Substantia nigra (tissue), 51 donors: ENCODE measurements at places on chromosomes 5 and 9.

DNA sequence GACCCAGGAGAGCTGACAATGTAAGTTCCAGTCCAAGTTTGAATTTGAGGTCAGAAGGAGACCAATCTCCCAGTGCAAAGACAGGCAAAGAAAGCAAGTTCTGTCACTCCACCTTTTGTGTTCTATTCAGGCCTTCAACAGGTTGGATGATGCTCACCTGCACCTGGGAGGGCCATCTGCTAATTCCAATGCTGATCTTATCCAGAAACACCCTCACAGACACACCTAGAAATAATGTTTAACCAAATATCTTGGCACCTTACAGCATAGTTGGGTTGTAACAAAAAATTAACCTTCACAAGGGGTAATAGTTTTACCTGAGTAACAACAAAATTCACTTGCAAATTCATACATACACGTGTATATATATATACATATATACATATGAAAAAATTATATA, 190.8 kb downstream of the DIRAS2 start:
- no peak for DNase-seq

DNA sequence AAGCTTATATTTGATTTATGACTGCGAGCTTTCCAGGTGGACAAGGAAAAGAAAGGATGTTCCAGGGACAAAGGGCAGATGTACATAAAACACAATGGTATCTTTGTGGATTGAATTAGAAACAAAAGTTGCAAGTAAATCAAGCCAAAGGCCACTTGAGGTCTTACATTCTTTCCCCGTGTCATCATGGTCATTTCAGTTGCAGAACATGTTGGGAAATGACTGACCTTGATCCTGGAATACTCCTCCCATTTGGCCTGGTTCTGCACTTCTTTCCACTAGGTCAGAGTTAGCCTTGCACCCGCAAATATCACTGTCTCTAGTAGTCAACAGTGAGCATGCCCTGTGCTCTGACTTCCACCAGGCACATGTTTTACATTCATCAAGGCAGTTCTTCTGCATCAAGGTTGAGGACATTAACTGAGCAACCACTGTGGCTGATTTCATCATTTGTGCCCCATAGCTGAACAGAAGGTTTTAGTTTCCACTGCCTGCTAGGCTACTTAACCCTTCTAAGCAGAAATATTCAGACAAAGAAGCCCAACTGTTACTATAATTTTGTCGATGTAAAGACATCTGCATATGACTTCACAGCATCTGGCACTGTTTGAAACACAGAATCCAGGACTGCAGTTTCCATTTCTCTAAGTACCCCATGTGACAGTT, 1161.7 kb upstream of the DMAC1 start:
- DNase-seq = no peak

- DNase-seq = no peak
Observed at GRCh38 chr5:158976035-158976434, 123.7 kb downstream of the EBF1 start.

DNA sequence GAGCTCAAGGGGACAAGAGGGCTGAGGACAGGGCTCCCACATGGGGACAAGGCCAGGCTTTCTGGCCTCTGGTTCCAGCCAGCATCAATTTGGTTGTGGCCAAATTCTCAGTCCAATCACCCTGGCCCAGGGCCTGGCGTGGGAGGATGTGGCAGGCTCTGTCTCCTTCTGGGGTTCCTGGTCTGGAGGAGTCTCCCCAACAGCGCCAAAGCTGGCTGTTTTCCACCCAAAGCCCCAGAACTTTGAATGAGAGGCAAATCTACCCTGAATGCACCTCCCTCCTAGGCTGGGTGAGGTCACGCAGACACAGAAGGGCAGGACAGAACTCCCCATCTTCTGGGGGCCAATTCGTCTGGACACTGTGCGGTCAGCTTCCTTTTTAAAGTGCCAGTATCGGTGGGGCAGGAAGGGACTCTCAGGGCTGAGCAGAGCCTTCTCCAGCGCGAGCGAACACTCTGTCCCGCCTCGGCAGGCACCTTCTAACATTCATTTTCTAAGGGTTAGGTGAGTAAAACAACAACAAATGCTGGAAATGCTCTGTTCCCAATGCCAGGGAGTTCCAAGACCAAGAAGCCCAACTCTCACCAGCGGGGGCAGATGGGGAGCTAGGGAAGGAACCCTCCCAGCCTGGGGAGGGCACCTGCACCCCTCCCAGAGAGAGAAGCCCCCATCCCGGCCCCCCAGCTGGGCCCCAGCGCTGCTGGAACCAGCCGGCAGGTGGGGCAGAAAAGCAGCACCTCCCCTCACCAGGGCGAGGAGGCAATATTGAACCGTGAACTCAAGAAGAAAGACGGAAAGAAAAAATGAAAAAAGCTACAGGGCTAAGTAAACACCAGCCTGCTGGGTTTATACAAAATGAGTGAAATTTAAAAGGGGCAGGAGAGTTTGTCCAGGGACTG, 3.7 kb upstream of the DPM2 start:
- DNase-seq = no peak

GRCh38 chr5:13250464-13251291, 693.8 kb downstream of the DNAH5 start:
- no peak for DNase-seq

DNA sequence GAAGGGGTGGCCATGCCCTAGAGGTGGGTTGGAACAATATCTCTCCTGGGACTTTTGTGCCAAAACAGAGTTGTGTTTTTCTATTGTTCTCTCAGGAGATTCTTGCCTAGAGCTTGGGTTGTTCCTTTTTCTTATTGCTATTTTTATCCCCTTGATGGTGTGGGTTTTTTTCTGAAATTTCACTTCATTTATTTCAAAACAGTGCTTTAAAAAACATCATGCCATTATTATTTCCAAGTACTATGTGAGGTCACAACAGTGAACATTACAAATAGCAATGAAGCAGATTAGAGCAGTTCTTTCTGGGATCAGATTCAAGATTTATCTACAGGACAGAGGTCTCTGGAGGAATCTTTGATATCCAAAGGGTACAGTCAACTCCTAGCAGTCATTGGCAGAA, 76.6 kb downstream of the ACTBL2 start:
- no peak for DNase-seq

DNA sequence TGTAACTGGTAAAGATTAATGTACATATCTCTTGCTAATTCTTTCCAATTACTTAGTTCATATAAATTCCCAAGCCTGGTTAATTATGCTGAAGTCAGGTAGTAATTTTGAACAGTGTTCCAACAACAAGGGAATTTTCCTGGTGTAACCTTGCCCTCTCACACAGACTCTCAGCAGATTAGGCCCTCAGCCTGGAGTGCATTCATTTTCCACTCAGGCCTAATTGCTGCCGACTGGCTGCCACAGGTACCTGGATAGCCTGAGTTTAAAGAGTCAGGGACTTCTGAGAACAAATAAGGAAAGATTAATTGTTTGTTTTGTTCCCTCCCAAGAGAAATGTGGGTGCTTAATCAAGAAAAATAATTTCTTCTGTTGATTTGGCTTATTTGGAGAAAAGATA, 71.4 kb downstream of the PPIC start:
- DNase-seq = no peak

DNA sequence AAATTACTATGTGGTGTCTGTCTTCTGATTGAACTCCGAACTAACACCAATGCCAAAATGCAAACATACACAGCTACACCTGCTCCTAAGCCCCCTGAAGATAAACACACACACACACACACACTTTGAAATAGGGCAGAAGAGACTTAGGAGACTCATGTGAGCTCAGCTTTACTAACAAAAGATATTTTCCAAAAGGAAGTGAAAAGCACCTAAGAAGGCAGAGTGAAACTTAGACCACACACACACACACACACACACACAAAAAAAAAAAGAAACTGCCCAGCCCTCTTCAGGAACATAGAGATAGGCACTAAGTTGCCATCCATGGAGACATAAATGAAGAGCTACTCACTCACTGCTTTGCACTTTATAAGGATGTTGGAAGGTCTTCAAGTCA, 45.2 kb upstream of the APC start:
- no peak for DNase-seq

GRCh38 chr5:176574297-176574591, 25.1 kb downstream of the CDHR2 start:
- no peak for DNase-seq

DNA sequence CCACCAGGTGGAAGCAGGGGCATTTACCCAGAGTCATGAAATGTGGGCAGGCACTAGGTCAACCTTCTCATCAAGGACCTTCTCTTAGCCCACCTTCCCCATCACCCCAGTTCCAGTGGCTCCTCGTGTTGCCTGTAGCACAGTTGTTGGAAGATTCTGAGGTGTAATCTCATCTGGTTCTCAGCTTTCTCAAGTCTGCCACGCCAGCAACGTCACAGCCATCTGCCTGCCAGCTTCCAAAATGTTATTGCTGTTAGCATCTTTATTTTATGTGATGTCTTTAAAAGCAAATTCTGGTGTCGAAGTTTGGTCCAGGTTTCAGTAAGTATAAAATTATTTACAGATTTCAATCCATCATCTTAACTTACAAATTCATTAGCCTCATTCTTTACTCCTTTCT, 10.7 kb downstream of the C9orf153 start:
- no peak for DNase-seq

DNA sequence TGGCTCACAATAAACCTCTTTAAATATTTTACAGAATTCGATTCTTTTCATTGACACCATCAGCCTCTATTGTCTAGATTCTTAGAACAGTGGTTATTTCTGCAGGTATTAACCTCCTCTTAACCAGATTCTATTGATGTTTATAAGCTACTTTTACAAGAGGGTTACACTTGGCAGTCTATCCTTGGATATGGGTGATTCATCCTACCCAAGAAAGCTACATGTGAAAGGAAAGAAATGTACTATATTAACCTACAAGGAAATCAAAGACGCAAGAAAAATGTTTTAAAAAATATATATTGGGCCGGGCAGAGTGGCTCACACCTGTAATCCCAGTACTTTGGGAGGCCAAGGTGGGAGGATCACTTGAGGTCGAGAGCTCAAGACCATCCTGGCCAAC, 16.7 kb downstream of the SLC25A25 start:
- DNase-seq = no peak

GRCh38 chr9:122355336-122355875, 15.4 kb upstream of the PTGS1 start:
- no peak for DNase-seq

GRCh38 chr9:77649109-77649812, 1.1 kb upstream of the GNA14 start:
- no peak for DNase-seq

DNA sequence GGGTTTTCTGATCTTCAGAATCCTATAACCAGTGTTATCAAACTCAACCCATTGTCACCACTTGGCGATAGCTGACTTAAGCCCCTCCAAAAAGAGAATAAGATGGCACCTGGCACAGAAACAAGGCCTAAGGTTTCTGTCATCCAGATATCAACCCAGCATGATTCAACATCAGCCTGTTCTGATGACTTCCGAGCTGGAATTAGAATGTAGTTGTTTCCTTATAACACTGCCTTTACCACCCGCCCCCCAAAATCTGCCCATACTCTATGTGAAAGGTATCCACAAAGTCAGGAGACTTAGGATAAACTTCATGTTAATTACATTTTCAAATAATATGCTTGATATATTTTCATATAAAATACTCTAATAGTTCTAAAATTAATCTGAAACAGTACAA, 5.2 kb downstream of the KLF9 start:
- no peak for DNase-seq
